GM23338 (cell line): ENCODE measurements at places on chromosomes 4 and X. TPM values are rescaled to one million over a fixed set of nuclear protein-coding genes. Genes with fewer than 3 reads are reported as not detected.

The FGA gene
- total RNA-seq = not detected in 2 replicates

The SMIM43 gene
- 0.56 TPM in 1 of 2 replicates, not detected in the other for total RNA-seq

The HMX1 gene
- total RNA-seq = 0.69 TPM in 1 of 2 replicates, not detected in the other

The TRAM1L1 gene
- total RNA-seq = 1.5 and 2.6 TPM in 2 replicates

The CT47B1 gene
- total RNA-seq = not detected in 2 replicates

The STAP1 gene
- not detected in 2 replicates for total RNA-seq
